Stromal cell of bone marrow (primary cell): ENCODE measurements at places on chromosomes 6 and 20.
A peak's percentile ranks its signal among the peaks of the same experiment; 100 is the strongest.

DNA sequence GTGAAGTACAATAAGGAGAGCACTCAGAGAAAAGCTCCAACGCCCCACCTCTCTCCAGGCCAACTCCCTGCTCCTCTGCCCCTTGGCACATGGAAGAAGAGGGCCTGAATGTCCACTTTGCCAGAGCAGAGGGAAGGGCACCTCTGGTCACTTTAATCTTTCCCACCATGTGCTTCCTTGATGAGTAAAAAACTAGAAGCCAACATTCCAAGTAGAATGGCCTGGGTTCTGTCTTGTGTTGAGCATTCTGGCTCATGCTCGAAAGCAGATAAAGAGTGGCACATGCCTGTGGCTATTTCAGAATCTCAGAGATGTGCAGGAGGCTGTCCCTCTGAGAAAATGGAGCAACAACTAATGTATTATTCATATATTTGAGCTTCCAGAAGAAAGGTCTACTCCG is 177.4 kb upstream of the PLN start:
- no peak for DNase-seq

GRCh38 chr20:732727-733126 is 35.6 kb downstream of the SLC52A3 start:
- no peak for DNase-seq

- peak; percentile 40 for DNase-seq
These were observed 9.3 kb downstream of the TRAPPC3L start for GRCh38 chr6:116536216-116536621.

- no peak for DNase-seq
These were observed 546 bp downstream of the CRNKL1 start for GRCh38 chr20:20051767-20052073.
